ENCODE measurements at places on chromosomes 13 and 19. TPM values are rescaled to one million over a fixed set of nuclear protein-coding genes. Genes with fewer than 3 reads are reported as not detected.

DNA sequence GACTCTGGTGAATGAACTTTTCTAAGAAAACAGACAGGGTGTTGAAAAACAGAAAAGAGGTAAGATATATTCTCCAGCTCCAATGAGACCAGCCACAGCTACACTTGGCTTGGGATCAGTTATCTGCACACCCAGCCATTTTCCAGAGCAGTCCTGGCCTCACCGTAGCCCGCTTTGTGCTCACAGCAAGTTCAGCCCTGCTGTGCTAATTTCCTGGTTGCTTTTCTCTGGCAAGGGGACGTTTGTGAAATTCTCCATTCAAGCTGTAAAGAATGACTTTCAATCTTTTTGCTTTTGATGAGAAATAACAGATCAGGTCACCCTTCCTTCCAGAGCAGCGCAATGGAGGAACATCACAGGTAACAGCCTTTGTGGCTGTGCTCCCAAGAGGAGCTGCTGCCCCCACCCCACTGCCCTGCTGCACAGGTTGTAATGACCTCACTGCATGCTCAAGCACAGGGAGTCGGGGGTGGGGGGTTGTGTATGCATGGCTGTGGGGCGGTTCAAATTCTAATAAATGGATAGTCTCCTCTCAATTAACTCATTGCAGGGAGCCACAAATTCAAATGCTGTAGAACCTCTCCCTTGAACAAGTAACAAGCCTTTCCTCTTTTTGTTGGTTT is 516.6 kb upstream of the NBEA start:
- DNase-seq = no peak

- no peak for DNase-seq
Observed at GRCh38 chr19:3457528-3458228, 22.6 kb downstream of the SMIM24 start.

GRCh38 chr19:20423381-20424197 is 142.0 kb downstream of the ZNF737 start:
- peak; percentile 77 for DNase-seq

DNA sequence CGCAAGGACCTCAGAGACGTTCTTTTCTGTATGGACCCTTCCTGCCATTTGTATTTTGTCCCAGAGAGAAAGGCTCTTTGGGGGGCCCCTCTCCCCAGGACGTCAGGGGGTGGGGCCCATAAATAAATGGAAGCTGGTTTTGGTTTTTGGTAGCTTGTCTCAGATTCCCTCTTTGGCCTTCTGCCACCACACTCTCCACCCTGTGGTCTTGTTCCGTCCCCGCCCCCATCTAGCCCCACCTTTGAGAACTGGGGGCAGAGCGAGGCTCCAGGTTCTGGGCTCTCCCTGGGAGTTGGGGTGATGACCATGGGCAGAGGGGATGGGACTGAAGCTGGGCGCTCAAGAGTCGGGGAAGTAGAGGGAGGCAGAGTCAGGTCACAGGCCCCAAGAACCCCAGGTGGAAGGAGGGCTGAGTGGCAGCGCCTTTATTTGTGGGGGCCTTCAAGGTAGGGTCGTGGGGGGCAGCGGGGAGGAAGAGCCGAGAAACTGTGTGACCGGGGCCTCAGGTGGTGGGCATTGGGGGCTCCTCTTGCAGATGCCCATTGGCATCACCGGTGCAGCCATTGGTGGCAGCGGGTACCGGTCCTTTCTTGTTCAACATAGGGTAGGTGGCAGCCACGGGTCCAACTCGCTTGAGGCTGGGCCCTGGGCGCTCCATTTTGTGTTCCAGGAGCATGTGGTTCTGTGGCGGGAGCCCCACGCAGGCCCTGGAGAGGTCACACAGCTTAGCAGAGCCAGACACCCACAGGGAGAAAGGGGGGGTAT is 3.3 kb downstream of the ISYNA1 start:
- DNase-seq = no peak

DNA sequence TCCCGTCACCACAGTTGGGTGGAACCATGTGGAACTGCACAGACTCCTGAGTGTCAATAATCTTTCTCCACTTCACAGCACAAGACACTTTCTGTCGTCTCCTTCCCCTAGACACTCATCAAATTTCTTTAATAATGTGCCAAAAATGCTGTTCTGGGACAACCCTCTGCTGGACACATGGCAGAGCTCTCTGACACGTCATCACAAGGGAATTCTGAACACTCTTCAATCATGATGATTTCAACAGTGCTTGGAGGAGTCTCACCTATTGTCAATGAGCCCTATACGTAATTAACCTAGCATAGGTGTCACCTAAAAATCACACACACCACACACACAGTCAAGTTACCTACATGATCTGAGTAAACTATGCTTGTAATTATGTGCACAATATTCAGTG is 141.3 kb downstream of the STOML3 start:
- DNase-seq = no peak

MBNL2 gene
- 102 TPM for total RNA-seq

GRCh38 chr13:74562381-74562780 is 428.2 kb upstream of the KLF12 start:
- no peak for DNase-seq

GRCh38 chr13:21657538-21657937 is 13.3 kb upstream of the FGF9 start:
- DNase-seq = no peak

GRCh38 chr19:44741841-44742329 is 6.6 kb upstream of the BCL3 start:
- peak; percentile 98 for DNase-seq

B3GNT3 gene
- 0.58 TPM for total RNA-seq

POU2F2 gene
- 5.6 TPM for total RNA-seq

GRCh38 chr19:41694196-41694595 is 6.1 kb upstream of the CEACAM7 start:
- DNase-seq = peak; percentile 8

GRCh38 chr13:34161931-34162543 is 344.1 kb downstream of the RFC3 start:
- no peak for DNase-seq

- DNase-seq = peak; percentile 86
Observed at GRCh38 chr19:37655301-37655688, at the start of gene ZFP30. Gene ZFP30, minus strand, starts transcription at chr19:37655465. Its CDS starts 7,643 bp downstream, at chr19:37647822.

ZNF497 gene
- 2.0 TPM for total RNA-seq

DNA sequence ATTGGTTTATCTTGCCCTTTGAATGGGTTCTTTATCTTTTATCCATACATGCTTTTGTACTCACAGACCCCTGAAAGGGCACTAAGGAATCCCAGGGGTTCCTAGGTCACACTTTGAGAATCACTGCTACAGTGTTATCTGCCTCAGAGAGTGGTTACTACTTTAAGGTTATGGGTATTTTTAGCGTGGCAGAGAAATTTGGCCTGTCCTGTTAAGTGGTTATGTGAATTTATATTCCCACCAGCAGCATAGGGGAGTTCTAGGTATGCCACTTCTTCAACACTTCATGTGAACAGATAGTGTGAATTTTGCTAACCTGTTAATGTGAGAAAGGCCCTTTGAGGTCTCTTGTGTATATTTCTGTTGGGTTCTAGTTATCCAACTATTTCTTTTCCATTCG is 75.7 kb downstream of the DNAJC3 start:
- DNase-seq = no peak

DNA sequence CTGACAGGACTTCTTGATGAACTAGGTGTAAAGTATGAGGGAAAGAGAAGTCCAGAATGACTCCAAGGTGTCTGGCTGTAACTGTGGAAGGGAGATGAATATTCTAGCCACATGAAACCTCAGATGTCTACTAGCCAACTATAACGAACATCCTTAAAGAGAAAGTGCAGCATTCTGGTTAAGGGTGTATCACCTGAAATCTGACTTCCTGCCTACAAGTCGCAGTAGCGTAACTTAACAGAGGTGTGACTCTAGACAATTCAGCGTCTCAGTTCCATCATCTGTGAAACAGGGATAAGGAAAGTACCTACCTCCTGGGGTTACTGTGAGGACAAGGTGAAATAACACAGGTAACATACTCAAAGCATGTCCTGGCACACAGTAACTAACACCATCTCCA is 145.7 kb upstream of the FBXL3 start:
- DNase-seq = no peak

DNA sequence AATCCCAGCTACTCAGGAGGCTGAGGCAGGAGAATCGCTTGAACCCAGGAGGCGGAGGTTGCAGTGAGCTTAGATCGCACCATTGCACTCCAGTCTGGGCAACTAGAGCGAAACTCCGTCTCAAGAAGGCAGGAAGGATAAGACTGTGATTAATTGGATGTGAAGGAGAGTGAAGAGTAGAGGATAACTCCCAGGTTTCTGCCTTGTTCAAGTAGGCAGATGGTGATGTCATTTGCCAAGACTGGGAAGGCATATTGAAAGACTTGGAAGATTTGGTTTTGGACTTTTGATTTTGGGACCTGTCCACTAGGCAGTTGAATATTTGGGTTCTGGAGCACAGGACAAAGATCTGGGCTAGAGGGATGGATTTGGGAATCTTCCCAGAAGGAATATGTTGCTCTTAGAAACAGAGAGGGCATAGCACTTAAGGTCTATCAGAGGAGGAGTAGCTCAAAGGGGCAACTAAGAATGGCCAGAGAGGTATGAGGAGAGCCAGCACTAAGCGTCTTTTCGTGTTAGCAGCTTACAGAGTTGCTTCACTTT is 20.0 kb downstream of the GARRE1 start:
- no peak for DNase-seq

SPACA4 gene
- total RNA-seq = not detected

TEKTIP1 gene
- total RNA-seq = 4.9 TPM
